A673 (cell line): ENCODE measurements at places on chromosomes 3 and 15.

- no peak for DNase-seq
These were observed 76.3 kb upstream of the LIPC start for GRCh38 chr15:58355382-58355971.

- DNase-seq = no peak
These were observed 95.3 kb downstream of the TIGIT start for GRCh38 chr3:114389156-114389555.

DNA sequence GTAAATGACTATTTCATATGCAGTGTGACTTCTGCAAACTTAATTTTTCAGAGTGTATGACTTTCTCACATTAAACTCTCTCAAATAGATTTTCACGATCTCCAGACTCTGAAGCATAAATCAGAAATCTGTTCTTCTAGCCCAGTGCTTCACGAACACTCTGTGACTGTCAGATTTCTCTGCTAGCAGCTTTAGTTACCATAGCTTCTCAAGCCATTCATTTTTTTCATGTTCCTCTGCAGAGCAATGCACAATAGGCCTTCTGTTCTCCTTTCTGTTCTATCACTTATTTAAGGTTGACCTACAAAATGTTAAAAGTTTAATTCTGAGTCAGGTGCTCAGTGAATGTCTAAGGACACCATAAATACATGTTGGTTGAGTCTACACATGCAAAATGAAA, 1102.2 kb downstream of the TUSC7 start:
- no peak for DNase-seq

DNA sequence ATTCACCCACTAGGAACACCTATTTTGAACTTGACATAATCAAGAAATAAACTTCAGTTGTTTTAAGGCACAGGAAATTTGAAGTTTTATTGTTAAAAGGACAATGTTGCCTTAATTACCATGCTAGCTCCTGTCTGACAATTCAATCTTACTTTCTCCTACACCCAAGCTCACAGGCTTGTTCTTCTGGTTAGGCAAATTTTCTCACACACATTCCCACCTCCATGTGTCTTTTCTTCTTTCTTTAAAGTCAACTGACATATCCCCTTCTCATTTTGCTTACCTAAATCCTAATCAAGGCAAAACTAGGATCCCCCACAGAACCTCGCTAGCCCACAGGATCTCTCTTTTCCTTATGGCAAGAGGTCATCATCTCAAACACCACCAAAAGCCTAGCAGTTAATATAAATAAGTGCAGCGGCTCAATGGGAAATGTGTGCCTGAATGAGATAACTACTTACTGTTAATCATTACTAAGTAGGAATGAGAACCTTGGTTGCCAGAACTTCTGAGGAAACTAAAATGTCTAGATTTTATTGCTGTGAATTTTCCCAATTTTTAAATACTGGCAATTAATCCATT, 189.3 kb downstream of the PLCH1 start:
- DNase-seq = no peak

GRCh38 chr3:45932112-45932511, 11.2 kb upstream of the CXCR6 start:
- DNase-seq = no peak

DNA sequence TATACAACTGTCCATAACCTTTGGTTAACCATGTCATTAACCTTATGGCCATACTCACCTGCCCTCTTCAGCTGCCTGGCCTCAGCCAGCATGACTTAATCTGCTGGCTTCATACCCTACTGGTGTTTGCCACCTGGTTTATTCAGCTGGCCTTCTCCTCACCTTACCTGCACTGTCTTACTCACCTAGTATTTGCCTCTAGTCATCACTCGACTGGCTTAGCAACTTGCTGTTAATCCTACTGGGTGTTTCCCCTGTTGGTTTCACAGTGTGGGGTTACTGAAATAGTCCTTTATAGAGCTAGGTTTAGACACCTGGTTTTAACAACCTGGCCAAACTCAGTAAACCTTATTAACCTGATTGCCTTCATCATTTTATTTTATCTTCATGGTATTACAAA, 96.4 kb downstream of the IL12A start:
- DNase-seq = no peak

GRCh38 chr3:69698728-69699127, 40.5 kb upstream of the MITF start:
- no peak for DNase-seq

GRCh38 chr3:64138046-64138445, 87.2 kb downstream of the PRICKLE2 start:
- no peak for DNase-seq

DNA sequence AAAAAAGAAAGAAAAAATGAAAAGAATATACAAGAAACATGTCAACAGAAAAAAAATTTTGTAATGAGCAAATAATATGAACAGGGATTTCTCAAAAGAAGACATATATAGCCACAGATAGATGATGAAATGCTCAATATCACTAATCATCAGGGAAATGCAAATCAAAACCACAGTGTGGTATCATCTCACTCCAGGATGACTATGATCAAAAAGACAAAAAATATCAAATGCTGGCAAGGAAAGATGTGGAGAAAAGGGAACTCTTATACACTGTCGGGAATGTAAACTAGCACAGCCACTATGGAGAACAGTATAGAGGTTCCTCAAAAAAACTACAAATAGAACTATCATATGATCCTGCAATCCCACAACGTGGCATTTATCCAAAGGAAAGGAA, 94.1 kb downstream of the C3orf70 start:
- no peak for DNase-seq

DNA sequence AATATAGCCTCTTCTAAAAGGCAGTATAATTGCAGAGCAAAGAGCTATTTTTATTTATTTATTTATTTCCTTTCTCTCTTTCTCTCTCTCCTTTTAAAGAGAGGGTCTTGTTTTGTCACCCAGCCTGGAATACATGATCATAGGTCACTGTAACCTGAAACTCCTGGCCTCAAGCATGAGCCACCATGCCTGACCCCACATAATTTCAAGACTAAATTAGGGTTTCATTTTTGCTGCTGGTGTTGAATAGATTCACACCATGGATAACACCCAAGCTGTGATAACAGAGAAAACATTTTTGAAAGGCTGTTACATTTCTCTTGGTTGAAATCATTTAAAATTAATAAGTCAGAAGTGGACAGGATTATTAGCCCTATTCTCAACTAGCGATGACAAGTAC, 131.6 kb downstream of the LEKR1 start:
- no peak for DNase-seq

GRCh38 chr15:58309963-58310928, 121.5 kb upstream of the LIPC start:
- DNase-seq = peak; percentile 92

- no peak for DNase-seq
These were observed 51.8 kb downstream of the GRAMD1C start for GRCh38 chr3:113890256-113890900.

DNA sequence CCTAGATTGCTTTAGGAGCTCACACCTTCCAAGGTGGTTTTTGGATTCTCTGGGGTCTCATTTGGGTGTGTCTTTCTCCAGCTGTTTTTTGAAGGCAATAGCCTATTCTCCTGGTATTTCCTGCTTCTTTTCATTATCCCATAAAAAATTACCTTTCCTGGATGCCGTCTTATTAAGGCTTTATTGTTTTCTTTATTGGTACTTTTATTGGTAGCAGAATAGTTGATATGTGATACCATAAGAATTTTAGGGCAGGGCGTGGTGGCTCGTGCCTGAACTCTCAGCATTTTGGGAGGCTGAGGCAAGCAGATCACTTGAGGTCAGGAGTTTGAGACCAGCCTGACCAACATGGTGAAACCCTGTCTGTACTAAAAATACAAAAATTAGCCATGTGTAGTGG, 18.3 kb upstream of the MEF2A start:
- no peak for DNase-seq

- DNase-seq = no peak
These were observed 2.8 kb downstream of the NISCH start for GRCh38 chr3:52458031-52458760.
